ENCODE measurements at places on chromosomes 5 and 9.

DNA sequence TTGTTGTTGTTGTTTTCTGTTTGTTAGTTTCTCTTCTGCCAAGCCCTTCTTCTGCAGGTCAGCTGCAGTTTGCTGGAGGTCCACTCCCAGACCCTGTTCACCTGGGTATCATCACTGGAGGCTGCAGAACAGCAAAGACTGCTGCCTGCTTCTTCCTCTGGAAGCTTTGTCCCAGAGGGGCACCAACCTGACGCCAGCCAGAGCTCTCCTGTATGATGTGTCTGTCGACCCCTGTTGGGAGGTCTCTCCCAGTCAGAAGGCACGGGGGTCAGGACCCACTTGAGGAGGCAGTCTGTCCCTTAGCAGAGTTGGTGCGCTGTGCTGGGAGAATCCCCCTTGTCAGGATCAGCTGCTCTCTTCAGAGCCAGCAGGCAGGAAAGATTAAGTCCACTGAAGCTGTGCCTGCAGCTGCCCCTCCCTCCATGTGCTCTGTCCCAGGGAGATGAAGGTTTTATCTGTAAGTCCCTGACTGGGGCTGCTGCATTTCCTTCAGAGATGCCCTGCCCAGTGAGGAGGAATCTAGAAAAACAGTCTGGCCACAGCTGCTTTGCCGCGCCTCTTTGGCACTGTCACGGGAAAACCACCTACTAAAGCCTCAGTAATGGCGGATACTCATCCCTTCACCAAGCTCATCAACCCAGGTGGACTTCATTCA is 299.2 kb downstream of the EDIL3 start:
- no peak for DNase-seq

DNA sequence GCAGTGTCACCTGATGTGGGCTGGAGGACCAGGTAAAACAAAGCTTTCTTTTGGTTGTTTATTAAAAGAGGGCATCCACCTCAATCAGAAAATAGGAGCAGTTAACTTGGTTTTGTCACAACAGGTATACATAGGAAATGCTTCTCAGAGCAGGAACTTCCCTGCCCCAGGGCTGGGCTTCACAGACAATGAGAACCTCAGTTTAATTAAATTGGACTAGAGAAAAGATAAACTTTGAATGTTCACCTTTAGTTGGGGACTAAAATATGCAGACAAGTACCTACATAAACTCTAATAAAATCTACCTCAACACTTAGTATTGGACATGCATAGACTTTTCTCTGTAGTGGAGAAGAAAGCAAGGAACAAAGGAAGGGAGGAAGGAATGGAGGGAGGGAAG is 392.0 kb downstream of the ENC1 start:
- DNase-seq: no peak

- no peak for DNase-seq
Measured at GRCh38 chr9:125505988-125506438, 201.0 kb downstream of the MAPKAP1 start.

DNA sequence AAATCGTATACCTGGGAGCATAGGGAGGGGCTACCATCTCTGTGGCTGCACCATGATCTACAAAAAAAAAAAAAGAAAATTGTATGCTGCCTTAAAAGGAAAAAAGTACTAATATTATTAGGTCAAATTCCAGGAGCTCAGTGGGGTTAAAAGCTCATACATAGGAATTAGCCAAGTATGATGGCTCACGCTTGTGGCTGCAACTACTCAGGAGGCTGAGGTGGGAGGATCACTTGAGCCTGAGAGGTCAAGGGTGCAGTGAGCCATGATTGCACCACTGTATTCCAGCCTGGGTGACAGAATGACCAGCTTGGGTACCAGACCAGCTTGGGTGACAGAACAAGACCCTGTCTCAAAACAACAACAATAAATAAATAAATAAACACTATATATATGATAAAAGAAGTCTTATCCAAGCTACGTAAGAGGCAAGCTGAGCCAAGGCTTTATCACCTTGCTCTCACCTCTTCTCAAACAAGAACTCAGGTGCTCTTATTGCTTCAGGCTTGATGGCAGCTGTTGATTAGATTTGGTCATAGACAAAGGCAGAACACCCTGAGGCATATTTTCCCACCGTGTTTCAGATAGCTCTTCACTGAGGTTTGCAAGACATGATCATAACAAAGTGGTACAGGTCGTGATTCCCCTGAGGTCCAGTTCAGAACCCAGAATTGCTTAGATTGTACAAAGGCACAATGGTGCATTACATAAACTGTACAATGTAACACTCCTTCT is 3.3 kb upstream of the FBXW11 start:
- no peak for DNase-seq

GRCh38 chr5:133140311-133140710 is 88.5 kb downstream of the HSPA4 start:
- no peak for DNase-seq

- no peak for DNase-seq
Measured at GRCh38 chr9:7318920-7319319, 480.7 kb downstream of the DMAC1 start.

- no peak for DNase-seq
Measured at GRCh38 chr5:119322948-119323537, 32.8 kb upstream of the TNFAIP8 start.

DNA sequence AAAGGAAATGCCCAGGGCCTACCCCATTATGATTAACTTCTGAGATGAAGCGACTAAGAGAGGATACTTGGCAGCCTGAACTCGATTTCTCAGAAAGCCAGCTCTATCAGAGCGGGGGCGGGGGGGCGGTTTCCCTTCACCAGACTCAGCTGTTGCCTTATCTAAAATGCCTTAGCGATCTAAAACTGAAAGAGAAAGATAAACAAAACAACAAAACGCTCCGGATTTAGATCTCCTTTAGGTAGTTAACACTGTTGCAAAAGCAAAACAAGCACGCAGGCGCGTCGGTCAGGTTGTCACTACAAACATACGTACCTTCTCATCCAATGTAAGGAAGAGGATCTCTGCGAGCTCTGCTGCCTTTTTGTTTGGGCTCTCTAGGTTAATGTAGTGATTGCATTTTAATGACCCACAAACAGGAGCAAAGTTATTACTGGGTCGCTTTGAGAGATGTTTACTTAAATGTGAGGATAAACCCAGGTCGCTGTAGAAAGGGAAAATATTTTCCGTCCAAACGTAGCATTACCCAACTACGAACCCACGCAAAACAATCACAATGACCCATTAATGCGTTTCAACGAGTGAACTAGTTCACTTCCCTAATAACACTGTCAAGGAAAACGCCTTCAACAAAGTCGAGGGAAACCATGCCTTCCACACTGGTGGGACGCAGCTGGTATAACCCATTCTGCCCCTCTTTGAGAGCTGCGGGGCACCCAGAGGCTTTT is 982 bp downstream of the EPB41L4A start:
- DNase-seq: no peak

- no peak for DNase-seq
Measured at GRCh38 chr5:81579262-81579924, 171.5 kb downstream of the SSBP2 start.

DNA sequence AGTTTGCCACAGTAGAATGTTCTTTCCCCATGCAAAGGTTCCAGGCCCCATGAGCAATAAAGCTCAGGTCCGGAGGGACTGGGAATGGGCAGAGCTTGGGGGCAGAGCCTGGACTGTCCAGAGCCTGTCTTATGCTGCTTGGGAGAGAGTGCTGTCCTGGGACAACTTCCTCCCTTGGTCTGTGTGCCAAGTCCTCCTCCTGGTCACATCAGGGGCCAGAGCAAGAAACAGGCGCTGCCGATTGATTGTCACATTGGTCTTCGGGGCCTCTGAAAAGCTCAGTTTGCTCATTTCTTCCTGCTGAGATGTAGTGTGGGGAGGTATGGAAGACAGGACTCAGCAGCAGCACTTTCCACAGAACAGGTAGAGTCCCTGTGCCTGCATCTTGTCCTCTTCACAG is 54.0 kb upstream of the FCN1 start:
- DNase-seq: no peak

- DNase-seq: no peak
Measured at GRCh38 chr5:55853041-55853670, 2.0 kb downstream of the IL31RA start.

- DNase-seq: no peak
Measured at GRCh38 chr5:89342106-89342876, 459.3 kb upstream of the MEF2C start.

- DNase-seq: no peak
Measured at GRCh38 chr5:10578293-10578665, 14.4 kb downstream of the ANKRD33B start.

- DNase-seq: no peak
Measured at GRCh38 chr9:135960411-135961276, 529 bp downstream of the UBAC1 start.

GRCh38 chr5:3300726-3301125 is 294.9 kb upstream of the IRX1 start:
- DNase-seq: no peak

DNA sequence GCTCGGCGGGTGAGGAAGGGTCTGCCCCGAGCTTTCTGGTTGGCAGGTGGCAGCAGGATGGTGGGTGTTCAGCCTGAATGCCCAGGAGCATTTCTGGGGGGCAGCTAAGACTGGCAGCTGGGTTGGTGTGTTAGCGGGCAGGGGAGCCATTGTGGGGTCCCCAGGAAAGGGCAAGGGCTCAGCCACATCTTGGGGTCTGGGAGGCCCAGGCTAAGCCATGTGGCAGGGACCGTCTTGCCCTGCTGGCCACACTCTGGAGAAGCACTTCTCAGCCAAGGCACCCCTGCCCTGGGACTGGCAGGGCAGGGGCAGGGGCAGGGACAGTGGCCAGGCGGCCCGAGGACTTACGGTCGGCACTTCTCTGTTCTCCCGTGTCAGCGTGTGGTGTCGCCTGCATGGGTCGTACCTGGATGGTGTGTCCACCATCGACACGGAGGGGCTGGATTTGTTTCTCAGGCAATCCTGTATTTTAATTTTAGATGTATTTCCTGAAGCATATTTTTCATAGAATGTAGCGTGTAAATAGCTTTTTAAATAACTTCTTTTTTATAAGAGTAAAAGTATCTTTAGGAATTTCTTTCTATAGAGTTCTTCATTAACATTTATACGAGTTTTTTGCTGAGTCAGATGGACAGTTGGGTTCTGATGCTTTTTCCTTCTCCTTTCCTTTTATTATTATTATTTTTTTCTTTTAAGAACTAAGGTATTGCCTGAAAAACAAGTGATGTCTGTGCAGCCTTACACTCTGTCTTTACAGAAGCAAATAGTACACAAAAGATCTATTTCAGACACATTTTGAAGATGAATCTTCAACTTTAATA is 102.0 kb downstream of the PHF2 start:
- no peak for DNase-seq

- DNase-seq: no peak
Measured at GRCh38 chr5:91245074-91245452, 138.1 kb downstream of the ARRDC3 start.

DNA sequence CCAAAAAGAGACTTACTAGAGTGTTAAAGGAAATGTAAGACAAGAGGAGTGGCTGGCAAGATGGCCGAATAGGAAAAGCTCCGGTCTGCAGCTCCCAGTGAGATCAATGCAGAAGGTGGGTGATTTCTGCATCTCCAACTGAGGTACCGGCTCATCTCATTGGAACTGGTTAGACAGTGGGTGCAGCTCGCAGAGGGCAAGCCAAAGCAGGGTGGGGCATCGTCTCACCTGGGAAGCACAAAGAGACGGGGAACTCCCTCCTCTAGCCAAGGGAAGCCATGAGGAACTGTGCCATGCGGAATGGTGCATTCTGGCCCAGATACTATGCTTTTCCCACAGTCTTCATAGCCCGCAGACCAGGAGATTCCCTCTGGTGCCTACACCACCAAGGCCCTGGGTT is 308.7 kb downstream of the AGTPBP1 start:
- no peak for DNase-seq

- peak; percentile 62 for DNase-seq
Measured at GRCh38 chr5:139765409-139766217, 30.0 kb upstream of the PSD2 start.

GRCh38 chr9:136532799-136533774 is 12.8 kb downstream of the NOTCH1 start:
- DNase-seq: peak; percentile 57
